ENCODE measurements at places on chromosomes 13 and 19. TPM values are rescaled to one million over a fixed set of nuclear protein-coding genes. Genes with fewer than 3 reads are reported as not detected.

PSPN gene
- total RNA-seq = 0.76 TPM

RFXAP gene
- total RNA-seq = 0.97 TPM

PSG3 gene
- total RNA-seq = not detected

IGFL4 gene
- total RNA-seq = not detected

FXYD3 gene
- total RNA-seq = 837 TPM

GGACT gene
- 2.3 TPM for total RNA-seq

B3GNT3 gene
- total RNA-seq = 11.6 TPM

HMGB1 gene
- 446 TPM for total RNA-seq

ZNF284 gene
- total RNA-seq = 1.1 TPM

SLC25A41 gene
- not detected for total RNA-seq

PRX gene
- 6.1 TPM for total RNA-seq

DNA sequence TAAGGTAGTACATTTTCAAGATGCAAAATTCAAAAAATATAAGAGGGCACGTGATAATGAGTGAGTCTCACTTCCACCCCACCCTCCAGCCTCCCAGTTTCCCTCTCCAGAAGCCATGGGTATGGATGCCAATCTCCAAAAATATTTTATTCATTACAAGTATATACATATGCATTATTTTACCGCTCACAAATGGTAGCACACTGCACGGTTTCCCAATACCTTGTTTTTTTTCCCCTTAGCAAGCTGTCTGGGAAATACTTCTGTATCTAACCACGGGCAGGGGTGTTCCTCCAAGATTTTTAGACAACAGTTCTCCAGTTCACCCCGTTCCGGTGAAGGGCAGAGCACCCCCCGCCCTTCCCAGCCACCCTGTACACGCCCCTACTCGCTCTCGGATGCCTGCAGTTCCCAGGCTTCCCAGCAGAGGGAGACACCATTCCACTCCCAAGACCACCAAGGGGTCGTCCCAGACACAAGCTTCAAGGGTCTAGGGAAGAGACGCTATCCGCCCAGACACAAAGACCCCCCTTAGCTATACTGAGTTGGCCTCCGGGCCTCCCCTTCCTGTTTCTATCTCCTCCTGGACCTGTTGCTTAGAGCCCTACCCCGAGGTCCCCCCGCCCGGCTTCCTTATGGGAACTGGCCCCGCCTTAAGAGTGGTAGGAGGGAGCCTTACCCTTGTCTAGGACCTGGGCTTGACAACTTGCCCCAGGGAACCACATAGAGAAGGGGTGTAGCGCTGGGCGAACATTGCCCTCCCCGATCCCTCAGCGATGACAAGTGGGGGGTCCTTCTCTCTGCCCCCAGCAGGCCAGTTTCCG, 1.1 kb upstream of the FXYD3 start:
- H3K4me3 ChIP-seq = peak overlapping the region; percentile 65
- no peak for DNase-seq
- no peaks in the 10 kb centered on the region for H3K27me3 ChIP-seq
- H3K36me3 ChIP-seq = no peaks in the 10 kb centered on the region
- peak overlapping the region; percentile 91 for H3K27ac ChIP-seq
- peaks cover 13% of the 10 kb centered on the region for H3K4me1 ChIP-seq

GRCh38 chr19:17888260-17888659, 16.5 kb downstream of the SLC5A5 start:
- no peaks in the 10 kb centered on the region for H3K27me3 ChIP-seq
- no peaks in the 10 kb centered on the region for H3K4me1 ChIP-seq
- no peaks in the 10 kb centered on the region for H3K36me3 ChIP-seq

DNA sequence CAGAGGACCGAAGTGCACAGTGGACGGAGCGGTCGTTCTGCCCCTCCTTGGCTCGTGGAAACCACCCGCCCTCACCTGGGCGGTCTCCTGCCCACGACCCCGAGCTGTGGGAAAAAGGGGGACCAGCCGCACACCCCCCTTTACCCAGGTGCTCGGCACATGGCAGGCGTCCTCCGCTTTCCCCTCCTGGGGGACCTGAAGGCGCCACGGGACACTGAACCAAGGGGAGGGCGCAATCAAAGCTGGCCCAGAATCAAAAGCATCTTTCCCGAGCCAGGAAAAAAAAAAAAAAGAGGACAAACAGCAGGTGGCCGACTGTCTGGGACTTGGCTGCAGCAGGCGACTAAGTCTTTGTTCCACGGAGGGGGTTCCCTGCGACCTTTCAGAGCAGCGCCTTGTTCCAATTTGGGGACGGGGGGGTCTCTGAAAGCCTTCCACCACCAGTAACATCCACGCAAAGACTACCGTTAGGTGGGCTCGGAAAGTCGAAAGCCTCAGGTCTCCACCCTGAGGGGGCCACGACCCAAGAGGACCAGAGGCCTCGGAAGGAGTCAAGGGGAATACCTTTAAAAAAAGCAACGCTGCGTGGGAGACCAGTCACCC, 1.1 kb downstream of the MBD3 start:
- H3K4me1 ChIP-seq = peaks cover 66% of the 10 kb centered on the region
- H3K27ac ChIP-seq = peak overlapping the region; percentile 95
- peaks cover 18% of the 10 kb centered on the region for H3K36me3 ChIP-seq
- H3K27me3 ChIP-seq = no peaks in the 10 kb centered on the region
- H3K4me3 ChIP-seq = peak overlapping the region; percentile 91
- no peak for DNase-seq

GRCh38 chr19:45251452-45252354, 632 bp downstream of the MARK4 start:
- no peak for DNase-seq
- H3K4me3 ChIP-seq = peak overlapping the region; percentile 94
- H3K36me3 ChIP-seq = peaks cover 8% of the 10 kb centered on the region
- H3K4me1 ChIP-seq = peaks cover 35% of the 10 kb centered on the region
- H3K27ac ChIP-seq = peak overlapping the region; percentile 93

- peaks cover 66% of the 10 kb centered on the region for H3K36me3 ChIP-seq
- no peak overlapping the region for H3K27ac ChIP-seq
- no peaks in the 10 kb centered on the region for H3K27me3 ChIP-seq
- H3K4me1 ChIP-seq = peaks cover under 1% of the 10 kb centered on the region
- DNase-seq = no peak
Measured at GRCh38 chr19:35618857-35619256, 6.3 kb downstream of the HAUS5 start.

DNA sequence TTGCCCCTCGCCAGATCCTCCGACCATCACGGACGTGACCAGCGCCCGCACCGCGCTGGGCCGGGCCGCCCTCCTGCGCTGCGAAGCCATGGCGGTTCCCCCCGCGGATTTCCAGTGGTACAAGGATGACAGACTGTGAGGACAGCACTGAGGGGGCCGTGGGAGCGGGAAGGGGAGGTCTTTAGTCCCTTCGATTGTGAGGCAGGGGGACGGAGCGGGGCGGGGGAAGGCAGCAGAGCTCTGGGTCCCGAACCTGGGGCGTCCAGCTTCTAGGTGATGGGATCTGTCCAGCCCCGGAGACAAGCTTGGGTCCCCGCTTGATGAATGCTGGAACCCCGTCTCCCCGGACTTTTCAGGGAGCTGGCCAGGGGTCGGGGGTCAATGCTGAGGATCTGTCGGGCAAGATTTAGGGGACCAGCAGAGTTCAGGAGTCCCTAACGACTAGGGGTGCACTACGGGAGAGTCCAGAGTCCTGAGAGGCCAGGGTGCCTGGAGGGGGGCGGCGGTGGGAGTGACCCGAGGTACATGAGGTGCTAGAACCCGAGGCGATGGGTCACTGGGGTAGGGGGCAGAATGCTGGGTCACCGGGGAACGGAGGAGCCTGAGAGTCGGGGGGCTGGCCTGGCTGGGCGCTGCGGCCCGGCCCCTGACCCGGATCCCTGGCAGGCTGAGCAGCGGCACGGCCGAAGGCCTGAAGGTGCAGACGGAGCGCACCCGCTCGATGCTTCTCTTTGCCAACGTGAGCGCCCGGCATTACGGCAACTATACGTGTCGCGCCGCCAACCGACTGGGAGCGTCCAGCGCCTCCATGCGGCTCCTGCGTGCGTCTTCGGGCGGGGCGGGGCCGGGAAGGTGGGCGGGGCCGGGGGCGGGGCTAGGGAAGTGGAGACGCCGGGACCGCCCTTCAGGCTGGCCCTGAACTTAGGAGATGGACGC, 14.6 kb downstream of the VSIG10L start:
- no peaks in the 10 kb centered on the region for H3K36me3 ChIP-seq
- peaks cover 5% of the 10 kb centered on the region for H3K4me1 ChIP-seq
- no peak overlapping the region for H3K27ac ChIP-seq
- H3K27me3 ChIP-seq = peaks cover 12% of the 10 kb centered on the region

DNA sequence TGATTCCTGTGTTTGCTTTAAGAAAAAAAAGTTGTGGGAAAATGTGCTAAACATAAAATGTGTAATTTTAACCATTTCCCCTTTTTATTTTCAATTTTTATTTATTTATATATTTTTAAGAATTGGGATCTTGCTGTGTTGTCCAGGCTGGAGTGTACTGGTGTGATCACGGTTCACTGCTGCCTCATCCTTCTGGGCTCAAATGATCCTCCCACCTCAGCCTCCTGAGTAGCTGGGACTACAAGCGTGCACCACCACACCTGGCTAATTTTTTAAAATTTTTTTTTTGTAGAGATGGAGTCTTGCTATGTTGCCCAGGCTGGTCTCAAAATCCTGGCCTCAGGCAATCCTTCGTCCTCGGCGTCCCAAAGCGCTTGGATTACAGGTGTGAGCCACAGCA, 19.0 kb downstream of the CACNG6 start:
- no peaks in the 10 kb centered on the region for H3K36me3 ChIP-seq
- H3K4me1 ChIP-seq = no peaks in the 10 kb centered on the region
- H3K27me3 ChIP-seq = peaks cover 80% of the 10 kb centered on the region
- H3K4me3 ChIP-seq = no peak overlapping the region
- no peak for DNase-seq

GRCh38 chr19:39542206-39542605, 2.2 kb upstream of the EID2 start:
- peaks cover 6% of the 10 kb centered on the region for H3K4me1 ChIP-seq
- H3K27ac ChIP-seq = no peak overlapping the region
- H3K36me3 ChIP-seq = no peaks in the 10 kb centered on the region

DNA sequence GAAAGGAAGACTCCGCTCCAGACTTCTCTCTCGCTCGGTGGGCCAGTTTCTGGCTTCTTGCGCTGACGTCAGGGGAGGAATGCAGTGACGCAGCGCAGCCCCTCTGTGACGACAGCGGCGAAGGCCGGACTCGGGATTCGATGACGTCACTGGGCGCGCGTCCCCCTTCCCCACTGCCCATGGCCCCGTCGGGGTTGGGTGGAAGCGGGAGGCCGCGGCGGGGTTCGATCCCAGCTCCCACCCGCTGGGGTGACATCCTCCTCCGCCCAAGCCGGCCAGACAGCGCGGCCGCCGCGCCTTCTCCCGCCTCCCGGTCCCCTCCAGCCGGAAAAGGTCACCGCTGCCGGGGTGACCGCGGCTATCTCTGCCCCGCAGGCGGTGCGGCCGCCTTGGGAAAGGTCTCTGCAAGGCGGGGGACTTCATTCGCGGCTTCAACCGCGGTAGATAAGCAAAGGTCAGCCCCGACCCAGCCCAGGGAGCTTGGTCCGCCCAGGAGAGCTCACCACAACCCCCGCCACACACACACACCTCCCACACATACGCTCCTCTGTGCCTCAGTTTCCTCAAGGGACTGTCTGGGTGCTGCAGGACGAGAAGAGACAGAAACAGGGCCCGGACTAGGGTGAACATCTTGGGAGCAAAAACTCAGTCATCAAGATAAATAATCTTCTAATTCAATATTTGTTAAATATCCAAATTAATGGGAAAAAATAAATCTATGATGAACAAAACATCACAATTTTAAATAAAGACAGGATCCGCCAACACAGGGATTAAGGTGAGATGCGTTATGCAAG, 844 bp upstream of the RFX1 start:
- peaks cover 66% of the 10 kb centered on the region for H3K4me1 ChIP-seq
- H3K36me3 ChIP-seq = no peaks in the 10 kb centered on the region
- H3K27me3 ChIP-seq = no peaks in the 10 kb centered on the region
- H3K4me3 ChIP-seq = peak overlapping the region; percentile 97

- H3K36me3 ChIP-seq = no peaks in the 10 kb centered on the region
- H3K27me3 ChIP-seq = no peaks in the 10 kb centered on the region
- no peak for DNase-seq
- H3K27ac ChIP-seq = peak overlapping the region; percentile 100
- peaks cover 89% of the 10 kb centered on the region for H3K4me1 ChIP-seq
Measured at GRCh38 chr19:13844130-13844631, 32.8 kb upstream of the NANOS3 start.

DNA sequence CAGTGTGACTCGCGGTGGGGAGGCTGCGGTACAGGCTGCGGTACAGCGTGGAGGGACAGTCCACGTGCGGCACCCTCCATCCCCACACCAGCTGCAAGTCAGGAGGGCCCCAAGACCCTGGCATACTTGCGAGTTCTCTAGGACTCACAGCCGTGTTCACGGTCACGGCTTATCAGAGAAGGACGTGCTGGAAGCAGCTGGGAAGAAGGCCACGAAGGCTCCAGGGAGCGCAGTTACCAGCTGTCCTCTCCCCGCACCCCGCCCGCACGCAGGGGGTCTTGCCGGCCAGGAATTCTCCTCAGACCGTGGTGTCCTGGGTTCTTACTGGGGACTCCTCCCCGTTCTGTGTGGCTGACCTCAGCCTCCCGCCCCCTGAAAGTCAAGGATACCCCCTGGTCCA, 6.2 kb downstream of the ZNF444 start:
- peaks cover 5% of the 10 kb centered on the region for H3K36me3 ChIP-seq
- peaks cover 18% of the 10 kb centered on the region for H3K4me1 ChIP-seq
- no peak for DNase-seq
- H3K27me3 ChIP-seq = no peaks in the 10 kb centered on the region

DNA sequence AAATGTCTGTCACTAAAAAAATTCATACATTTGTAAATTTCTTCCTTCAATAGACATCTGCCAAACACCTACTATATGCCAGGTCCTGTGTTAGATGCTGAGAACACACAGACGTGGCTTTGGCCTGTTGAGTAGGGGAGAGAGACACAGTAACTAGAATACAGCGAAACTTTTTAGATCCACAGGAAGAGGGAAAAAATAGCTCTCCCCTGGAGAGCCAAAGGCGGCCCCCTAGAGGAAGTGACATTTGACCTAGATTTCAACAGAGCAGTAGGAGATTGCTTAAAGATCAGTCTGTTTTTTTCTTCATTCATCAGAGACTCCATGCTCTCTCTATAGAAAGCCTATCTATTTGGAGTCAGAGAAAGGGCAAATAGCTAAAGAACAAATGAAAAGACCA, 11.3 kb downstream of the LCP1 start:
- DNase-seq = no peak
- no peaks in the 10 kb centered on the region for H3K36me3 ChIP-seq
- H3K4me1 ChIP-seq = no peaks in the 10 kb centered on the region
- H3K4me3 ChIP-seq = no peak overlapping the region
- H3K27me3 ChIP-seq = peaks cover 10% of the 10 kb centered on the region

GRCh38 chr19:45762870-45763631, 6.0 kb downstream of the SIX5 start:
- H3K4me3 ChIP-seq = no peak overlapping the region
- no peaks in the 10 kb centered on the region for H3K27me3 ChIP-seq
- no peak for DNase-seq
- H3K4me1 ChIP-seq = peaks cover 20% of the 10 kb centered on the region
- no peak overlapping the region for H3K27ac ChIP-seq

- H3K4me3 ChIP-seq = no peak overlapping the region
- no peaks in the 10 kb centered on the region for H3K4me1 ChIP-seq
- no peaks in the 10 kb centered on the region for H3K36me3 ChIP-seq
- H3K27ac ChIP-seq = no peak overlapping the region
- DNase-seq = no peak
- H3K27me3 ChIP-seq = no peaks in the 10 kb centered on the region
Measured at GRCh38 chr13:90534617-90535370, 812.7 kb upstream of the MIR17HG start.

- H3K4me1 ChIP-seq = peaks cover 12% of the 10 kb centered on the region
- H3K27me3 ChIP-seq = peaks cover 6% of the 10 kb centered on the region
Measured at GRCh38 chr13:52405369-52405766, 604 bp downstream of the THSD1 start.

- peaks cover 9% of the 10 kb centered on the region for H3K4me1 ChIP-seq
- no peak for DNase-seq
- no peak overlapping the region for H3K27ac ChIP-seq
- peaks cover 45% of the 10 kb centered on the region for H3K27me3 ChIP-seq
Measured at GRCh38 chr19:15810335-15810734, 5.1 kb downstream of the OR10H1 start.

Data from esophagus squamous epithelium (tissue), 5 donors.